Bronchial epithelial cell (primary cell): ENCODE measurements at places on chromosomes 5 and 9. TPM values are rescaled to one million over a fixed set of nuclear protein-coding genes. Genes with fewer than 3 reads are reported as not detected.

- DNase-seq = no peak
These were observed 205.0 kb upstream of the ZNF462 start for GRCh38 chr9:106657926-106658325.

TMEM174 gene
- total RNA-seq = not detected in 2 replicates

KLHL3 gene
- 0.53 and 0.90 TPM in 2 replicates for total RNA-seq

F2RL1 gene
- 24.1 and 25.5 TPM in 2 replicates for total RNA-seq

DNA sequence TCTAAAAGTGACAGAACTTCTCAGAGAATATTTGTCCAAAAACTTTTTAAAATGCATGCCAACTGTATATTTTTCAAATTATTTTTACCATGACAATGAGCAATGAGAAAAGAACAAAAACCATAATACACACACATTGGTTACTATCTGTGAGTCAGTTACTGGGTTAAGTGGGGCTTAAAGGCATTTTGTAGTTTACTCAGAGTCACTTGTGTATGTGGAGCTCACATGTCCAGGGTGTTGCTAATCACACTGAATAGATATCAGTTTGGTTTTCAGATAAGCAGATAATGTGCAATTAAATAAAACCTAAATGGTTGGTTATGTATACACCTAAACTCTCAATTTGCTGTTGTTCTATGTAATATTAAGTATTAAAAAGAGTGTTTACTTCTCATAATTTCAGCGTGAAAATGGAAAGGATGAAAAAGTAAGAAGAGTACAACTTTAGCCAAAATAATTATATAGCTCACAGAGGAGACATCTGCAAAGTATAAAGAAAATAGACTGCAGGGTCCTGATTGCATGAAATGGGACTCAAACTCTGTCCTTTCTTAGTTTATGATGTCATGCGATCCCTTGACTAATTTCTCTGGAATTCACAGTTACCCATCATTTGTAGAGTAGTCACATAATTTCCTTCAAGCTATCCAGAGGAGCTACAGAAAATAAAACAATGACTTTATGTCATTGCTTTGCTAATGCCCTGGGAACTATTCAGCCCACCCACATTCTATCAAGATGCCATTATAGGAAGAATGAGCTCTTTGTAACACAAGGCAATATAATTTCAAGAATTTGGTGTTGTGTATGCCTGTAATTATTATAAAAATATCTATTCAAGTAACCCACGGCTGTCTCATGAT lies 388.0 kb upstream of the ZNF608 start:
- DNase-seq = peak; percentile 40

DNA sequence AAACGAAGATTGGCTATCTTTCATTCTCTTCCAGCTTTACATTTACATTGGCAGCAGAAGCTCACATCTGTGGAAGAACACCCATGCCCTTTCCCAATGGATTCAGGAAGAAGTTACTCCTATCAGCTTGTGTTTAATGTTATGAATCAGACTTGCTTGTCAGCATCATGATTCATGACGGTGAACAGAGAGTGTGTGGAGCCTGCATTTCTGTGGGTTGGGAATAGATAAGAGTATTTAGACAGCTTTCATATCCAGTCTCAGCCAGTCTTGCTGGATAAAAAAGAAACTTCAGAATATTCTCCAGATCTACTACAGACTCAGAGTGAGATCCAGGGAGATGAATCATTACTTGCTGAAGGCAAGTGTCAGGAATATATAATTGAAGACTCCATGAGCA lies 812.9 kb upstream of the ZNF608 start:
- peak; percentile 99 for DNase-seq
